Tongue (tissue), 3 donors: ENCODE measurements at places on chromosomes 3 and 15. TPM values are rescaled to one million over a fixed set of nuclear protein-coding genes. Genes with fewer than 3 reads are reported as not detected.

Gene CCR5
- 0.41 TPM for total RNA-seq

Gene NR2E3
- 2.2 TPM for total RNA-seq

Gene CLRN1
- total RNA-seq: 0.31 TPM

Gene KLHDC8B
- total RNA-seq: 73.4 TPM

Gene IL17RE
- total RNA-seq: 4.8 TPM

Gene ZNF80
- total RNA-seq: not detected

Gene PLA2G4D
- not detected for total RNA-seq

Gene RLBP1
- total RNA-seq: not detected

Gene DAZL
- total RNA-seq: not detected

Gene AHSG
- not detected for total RNA-seq

Gene GRM7
- 1.6 TPM for total RNA-seq

Gene TMC3
- total RNA-seq: not detected

Gene MAGI1
- 62.1 TPM for total RNA-seq

Gene TRAT1
- total RNA-seq: not detected

Gene AMT
- total RNA-seq: 8.6 TPM

Gene CSPG5
- total RNA-seq: 1.4 TPM

Gene ITGA11
- total RNA-seq: 6.3 TPM

Gene PCLAF
- total RNA-seq: 12.0 TPM

Gene GABRB3
- total RNA-seq: 4.8 TPM

Gene KCNH8
- total RNA-seq: 0.21 TPM

Gene FEZF2
- total RNA-seq: not detected

Gene SLC25A26
- 27.4 TPM for total RNA-seq

Gene CMTM8
- total RNA-seq: 3.4 TPM

Gene COMMD2
- total RNA-seq: 41.6 TPM

Gene BUB1B
- 26.4 TPM for total RNA-seq

Gene SYNM
- 225 TPM for total RNA-seq

Gene CPEB1
- total RNA-seq: 1.1 TPM

Gene MRAS
- total RNA-seq: 43.0 TPM

Gene ZKSCAN7
- total RNA-seq: 9.1 TPM

Gene EXD1
- total RNA-seq: not detected

Gene HES1
- total RNA-seq: 61.9 TPM

Gene BCHE
- total RNA-seq: 44.0 TPM

Gene WDR93
- not detected for total RNA-seq

Gene CADM2
- 13.3 TPM for total RNA-seq

Gene ILDR1
- 1.7 TPM for total RNA-seq

Gene GRAMD2A
- total RNA-seq: 0.51 TPM

Gene IGSF11
- 4.0 TPM for total RNA-seq

Gene LRTM1
- total RNA-seq: 84.2 TPM

Gene SLC7A14
- 0.10 TPM for total RNA-seq

Gene RGMA
- total RNA-seq: 36.2 TPM

Gene ISL2
- 6.6 TPM for total RNA-seq

Gene PROS1
- total RNA-seq: 43.9 TPM

Gene CELSR3
- 0.51 TPM for total RNA-seq

Gene ZPLD1
- not detected for total RNA-seq

Gene SCAMP5
- 0.62 TPM for total RNA-seq

Gene DPPA4
- 1.7 TPM for total RNA-seq

Gene ANKRD34C
- 0.21 TPM for total RNA-seq

Gene NMNAT3
- 7.5 TPM for total RNA-seq

Gene ISLR
- total RNA-seq: 119 TPM

Gene GABRR3
- not detected for total RNA-seq

Gene IQCF5
- not detected for total RNA-seq

Gene SEMA7A
- total RNA-seq: 5.8 TPM

Gene GOLGA8K
- total RNA-seq: not detected

Gene SOX14
- not detected for total RNA-seq

Gene ZNF662
- 12.2 TPM for total RNA-seq

Gene ADGRG7
- total RNA-seq: not detected

Gene DPPA2
- not detected for total RNA-seq

Gene ZBED2
- total RNA-seq: 1.5 TPM

Gene VGLL3
- 30.6 TPM for total RNA-seq

Gene TGM5
- total RNA-seq: 6.8 TPM
